HT1080 (cell line): ENCODE measurements at places on chromosomes 1 and 21. TPM values are rescaled to one million over a fixed set of nuclear protein-coding genes. Genes with fewer than 3 reads are reported as not detected.

DNA sequence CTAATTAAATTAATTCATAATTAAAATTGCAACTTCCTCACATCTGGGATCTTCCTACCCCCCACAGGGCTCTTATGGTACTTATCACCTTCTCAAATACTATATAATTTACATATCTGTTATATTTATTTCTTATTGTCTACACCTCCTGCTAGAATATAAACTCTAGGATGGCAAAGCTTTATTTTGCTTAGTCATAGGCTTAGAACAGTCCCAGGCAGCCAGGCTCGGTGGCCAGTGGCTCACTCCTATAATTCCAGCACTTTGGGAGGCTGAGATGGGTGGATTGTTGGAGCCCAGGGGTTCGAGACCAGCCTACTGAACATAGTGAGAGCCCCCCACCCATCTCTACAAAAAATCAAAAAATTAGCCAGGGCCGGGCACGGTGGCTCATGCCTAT is 10.0 kb upstream of the VPS13D start:
- no peak for DNase-seq

HEATR1 gene
- total RNA-seq, result 38.6 and 42.8 TPM in 2 replicates

DNA sequence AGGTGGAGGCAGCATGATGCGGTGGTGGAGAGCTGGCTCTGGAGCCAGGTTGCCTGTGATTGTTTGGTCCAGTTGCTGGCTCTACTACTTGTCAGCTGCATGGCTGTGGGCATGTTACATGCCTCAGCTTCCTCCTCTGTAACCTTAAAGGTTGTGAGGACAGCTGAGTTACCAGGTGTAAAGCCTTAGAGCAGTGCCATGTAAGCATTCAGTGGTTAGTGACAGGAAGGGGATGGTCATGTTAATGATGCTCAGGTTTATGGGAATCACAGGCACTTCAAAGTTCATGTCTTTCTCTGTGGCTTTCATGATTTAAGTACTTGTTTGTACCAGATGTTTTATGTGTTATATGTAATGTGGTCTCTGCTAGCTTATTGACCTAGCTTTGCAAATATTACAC is 32.6 kb downstream of the PTGFRN start:
- DNase-seq, result no peak

AIRE gene
- total RNA-seq, result not detected in 2 replicates

DNA sequence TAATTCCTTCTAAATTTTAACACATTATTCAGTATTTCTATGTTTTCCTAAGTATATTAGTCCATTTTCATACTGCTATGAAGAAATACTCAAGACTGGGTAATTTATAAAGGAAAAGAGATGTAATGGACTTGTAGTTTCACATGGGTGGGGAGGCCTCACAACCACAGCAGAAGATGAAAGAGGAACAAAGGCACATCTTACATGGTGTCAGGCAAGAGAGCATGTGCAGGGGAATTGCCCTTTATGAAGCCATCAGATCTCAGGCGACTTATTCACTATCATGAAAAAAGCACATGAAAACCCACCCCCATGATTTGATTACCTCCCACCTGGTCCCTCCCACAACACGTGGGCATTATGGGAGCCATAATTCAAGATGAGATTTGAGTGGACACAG is 15.6 kb downstream of the GBP5 start:
- DNase-seq, result no peak

DNA sequence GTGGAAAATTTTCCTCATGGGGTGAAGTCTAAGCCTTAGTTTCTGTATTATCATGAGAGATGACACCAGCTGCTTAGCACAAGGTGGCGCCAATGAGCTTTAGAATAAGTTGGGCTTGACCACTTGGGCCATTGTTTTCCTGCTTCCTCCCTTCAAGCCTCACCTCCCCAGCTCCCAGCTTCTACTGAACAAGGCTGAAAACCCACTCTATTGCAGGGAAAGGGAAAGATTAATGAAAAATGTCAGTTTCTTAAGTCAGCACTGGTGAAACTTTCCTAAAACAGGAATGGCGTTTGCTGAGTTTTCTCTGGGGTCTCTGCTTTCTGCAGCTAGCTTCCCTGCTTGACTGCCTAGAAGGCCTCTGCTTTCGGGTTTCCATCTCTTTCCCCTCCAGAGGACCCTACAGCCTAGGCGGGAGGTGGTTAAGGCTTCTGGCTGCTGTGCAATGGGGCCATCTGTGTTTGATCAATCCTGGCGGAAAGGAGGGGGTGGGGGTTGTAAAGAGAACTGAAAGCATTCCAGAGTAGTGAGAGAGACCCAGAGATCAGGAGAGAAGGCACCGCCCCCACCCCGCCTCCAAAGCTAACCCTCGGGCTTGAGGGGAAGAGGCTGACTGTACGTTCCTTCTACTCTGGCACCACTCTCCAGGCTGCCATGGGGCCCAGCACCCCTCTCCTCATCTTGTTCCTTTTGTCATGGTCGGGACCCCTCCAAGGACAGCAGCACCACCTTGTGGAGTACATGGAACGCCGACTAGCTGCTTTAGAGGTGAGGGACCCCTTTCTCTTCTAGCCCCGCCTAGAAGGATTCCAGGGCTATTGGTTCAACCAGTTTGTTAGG is at the start of gene OLFML3:
Gene OLFML3, plus strand, starts transcription at position 612 of the 840 bp plus-strand sequence. Its CDS starts 43 bp downstream, at position 655.
- peak; percentile 89 for DNase-seq

SPRR2F gene
- total RNA-seq, result not detected in 2 replicates

- DNase-seq, result peak; percentile 58
Measured at GRCh38 chr1:185565302-185565701, 168.9 kb upstream of the HMCN1 start.

- no peak for DNase-seq
Measured at GRCh38 chr1:12544357-12544756, 73.7 kb downstream of the DHRS3 start.

GRCh38 chr1:10671622-10672342 is 124.7 kb downstream of the CASZ1 start:
- no peak for DNase-seq

- DNase-seq, result peak; percentile 72
Measured at GRCh38 chr1:176567190-176567794, 104.3 kb downstream of the PAPPA2 start.

DNA sequence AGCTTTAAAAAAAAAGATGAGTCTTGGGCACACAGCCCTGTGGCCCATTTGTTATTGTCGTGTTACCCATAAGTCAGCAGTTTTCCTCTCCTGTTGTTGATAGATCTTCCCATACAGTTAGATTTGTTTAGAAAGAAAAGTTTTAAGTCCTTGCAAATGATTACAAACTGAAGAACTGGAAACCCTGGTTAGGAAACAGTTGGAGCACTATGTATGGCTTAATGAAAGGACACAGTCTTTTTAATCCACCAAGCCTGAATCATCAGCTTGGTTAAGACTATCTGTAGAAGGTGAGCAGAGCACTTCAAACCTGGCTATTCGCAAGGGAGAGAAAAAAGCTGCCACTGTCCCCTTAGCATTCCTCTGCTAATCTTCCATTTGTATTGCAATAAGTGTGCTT is 241.0 kb downstream of the DISC1 start:
- no peak for DNase-seq

MPL gene
- total RNA-seq, result not detected in 2 replicates
